ENCODE measurements at places on chromosomes 2 and 18. TPM values are rescaled to one million over a fixed set of nuclear protein-coding genes. Genes with fewer than 3 reads are reported as not detected.

DNA sequence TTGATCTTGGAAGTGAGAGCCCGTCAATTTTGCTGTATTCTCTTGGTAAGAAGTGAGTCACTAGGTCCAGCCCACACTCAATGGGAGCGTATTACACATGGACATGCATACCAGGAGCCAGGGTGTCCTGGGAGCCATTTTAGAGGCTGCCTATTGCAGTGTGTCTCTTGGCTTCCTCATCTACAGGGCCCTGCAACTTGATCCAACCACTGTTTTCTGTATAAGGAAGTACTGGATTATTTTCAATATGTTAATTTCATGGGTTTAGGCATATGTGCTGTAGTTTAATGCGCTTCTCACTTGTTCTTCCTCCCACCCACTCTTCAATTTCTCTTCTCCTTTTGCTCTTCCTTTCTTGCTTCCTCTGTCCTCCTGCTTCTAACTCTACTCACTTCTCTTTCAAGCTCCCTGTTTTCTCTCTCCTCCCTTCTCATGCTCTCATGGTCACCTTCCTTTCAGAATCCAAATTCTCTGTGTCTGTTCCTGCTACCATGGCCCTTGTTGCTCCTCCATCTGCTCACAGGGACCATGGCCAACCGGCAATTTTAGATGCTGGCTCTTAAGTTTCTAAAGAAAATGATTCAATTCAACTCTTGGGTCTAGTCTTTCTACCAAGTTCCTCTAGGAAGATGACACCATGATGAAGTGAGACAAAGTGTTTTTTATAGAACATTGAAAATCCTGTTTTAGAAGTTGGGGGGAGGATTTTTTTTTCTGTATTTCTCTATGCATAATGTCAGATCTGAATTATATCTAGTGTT lies 152.0 kb upstream of the ZEB2 start:
- no peaks in the 10 kb centered on the region for H3K36me3 ChIP-seq
- DNase-seq, result no peak
- H3K4me1 ChIP-seq, result no peaks in the 10 kb centered on the region
- H3K27ac ChIP-seq, result peak overlapping the region; percentile 20

GRCh38 chr2:143600116-143600515 lies 470.9 kb downstream of the ARHGAP15 start:
- H3K27me3 ChIP-seq, result no peaks in the 10 kb centered on the region
- DNase-seq, result no peak
- H3K36me3 ChIP-seq, result no peaks in the 10 kb centered on the region
- no peak overlapping the region for H3K27ac ChIP-seq
- H3K4me1 ChIP-seq, result no peaks in the 10 kb centered on the region

The IL37 gene
- total RNA-seq, result not detected

GRCh38 chr2:48938231-48938630 lies 182.7 kb upstream of the LHCGR start:
- no peak overlapping the region for H3K4me3 ChIP-seq
- no peaks in the 10 kb centered on the region for H3K4me1 ChIP-seq
- no peak overlapping the region for H3K27ac ChIP-seq

DNA sequence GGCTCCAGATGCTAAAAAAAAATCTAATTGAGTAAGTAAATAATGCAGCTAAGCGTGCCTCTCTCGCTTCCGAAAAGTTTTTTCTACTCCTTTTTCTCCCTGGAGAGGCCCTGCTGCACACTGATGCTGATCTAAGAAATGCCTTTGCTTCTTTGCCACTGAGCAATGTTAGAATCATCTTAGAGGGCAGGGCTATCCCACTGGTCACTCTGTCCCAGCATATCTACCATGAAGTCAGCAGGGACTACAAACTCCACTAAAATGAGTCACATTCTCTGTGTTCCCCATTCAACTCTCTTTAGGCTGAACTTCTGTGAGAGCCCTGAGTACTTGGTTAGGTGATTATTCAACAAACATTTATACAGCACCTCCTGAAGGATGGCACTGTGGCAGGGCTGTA lies 127.6 kb upstream of the LYPD1 start:
- H3K27ac ChIP-seq, result no peak overlapping the region
- no peak overlapping the region for H3K4me3 ChIP-seq
- no peaks in the 10 kb centered on the region for H3K27me3 ChIP-seq

The CEP76 gene
- total RNA-seq, result 3.9 TPM

GRCh38 chr2:172462373-172462848 lies 35.0 kb downstream of the ITGA6 start:
- peaks cover 51% of the 10 kb centered on the region for H3K4me1 ChIP-seq
- no peak overlapping the region for H3K27ac ChIP-seq
- DNase-seq, result no peak
- H3K27me3 ChIP-seq, result no peaks in the 10 kb centered on the region

DNA sequence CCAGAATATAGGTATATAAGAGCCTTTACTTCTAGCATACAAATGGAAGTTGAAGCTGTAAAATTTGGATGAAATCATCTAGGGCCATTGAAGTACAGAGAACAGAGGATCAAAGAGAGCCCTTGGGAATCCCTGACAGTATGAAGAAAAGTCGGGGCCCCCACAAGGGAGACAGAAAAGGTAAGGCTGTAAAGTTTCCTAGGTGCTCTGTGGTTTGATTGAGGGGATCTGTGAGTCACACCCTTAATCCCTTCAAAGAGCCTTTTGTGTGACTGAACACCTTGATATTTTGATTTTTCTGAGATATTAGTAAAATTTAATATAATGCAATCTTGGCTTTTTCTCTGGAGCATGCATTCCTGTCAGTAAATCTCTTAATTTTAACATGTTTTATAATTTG lies 961.7 kb upstream of the TMEFF2 start:
- no peaks in the 10 kb centered on the region for H3K36me3 ChIP-seq
- H3K4me3 ChIP-seq, result no peak overlapping the region
- DNase-seq, result no peak
- no peaks in the 10 kb centered on the region for H3K27me3 ChIP-seq

The CCDC148 gene
- 1.6 TPM for total RNA-seq

DNA sequence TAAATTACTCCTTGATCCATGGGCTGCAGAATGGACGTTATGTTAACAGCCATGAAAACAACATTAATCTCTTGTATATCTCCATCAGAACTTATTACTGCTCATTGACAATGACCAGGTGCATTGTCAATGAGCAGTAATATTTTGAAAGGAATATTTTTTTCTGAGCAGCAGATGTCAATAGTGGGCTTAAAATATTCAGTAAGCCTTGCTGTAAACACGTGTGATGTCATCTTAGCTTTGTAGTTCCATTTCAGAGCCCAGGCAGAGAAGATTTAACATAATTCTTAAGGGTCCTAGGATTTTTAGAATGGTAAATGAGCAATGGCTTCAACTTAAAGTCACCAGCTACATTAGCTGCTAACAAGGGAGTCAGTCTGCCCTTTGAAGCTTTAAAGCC lies 26.6 kb downstream of the CFAP210 start:
- DNase-seq, result no peak
- no peak overlapping the region for H3K27ac ChIP-seq
- no peak overlapping the region for H3K4me3 ChIP-seq
- H3K27me3 ChIP-seq, result no peaks in the 10 kb centered on the region
- H3K4me1 ChIP-seq, result no peaks in the 10 kb centered on the region

DNA sequence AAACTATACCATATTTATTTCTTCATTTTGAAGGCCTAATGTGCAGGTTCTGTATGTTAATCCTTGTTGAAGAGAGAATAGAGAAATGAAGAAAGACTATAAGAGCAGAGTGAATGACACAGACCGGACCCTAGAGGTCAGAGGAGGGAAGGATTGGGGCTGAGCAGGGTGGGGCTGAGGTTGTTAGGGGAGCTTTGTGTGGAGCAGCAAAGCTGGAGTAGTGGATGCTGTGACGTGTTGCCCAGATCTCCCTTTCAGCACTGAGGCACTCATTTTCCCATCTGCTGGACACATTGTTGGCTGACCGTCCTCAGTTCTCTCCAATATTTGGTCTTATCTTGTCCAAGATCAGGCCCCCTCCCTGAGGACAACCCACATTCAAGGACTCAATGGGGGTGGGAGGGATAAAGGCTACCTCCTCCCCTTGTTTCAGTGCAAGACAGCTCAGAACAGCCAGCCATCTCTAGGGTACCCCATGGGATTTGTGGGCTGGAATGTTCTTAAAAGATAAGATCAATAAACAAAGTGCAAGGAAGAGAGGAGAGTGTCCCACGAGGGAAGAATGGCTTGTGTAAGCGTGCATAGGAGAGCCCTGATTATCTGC lies 143.6 kb downstream of the TDRD15 start:
- H3K4me1 ChIP-seq, result no peaks in the 10 kb centered on the region
- no peaks in the 10 kb centered on the region for H3K36me3 ChIP-seq
- H3K27ac ChIP-seq, result no peak overlapping the region
- no peak overlapping the region for H3K4me3 ChIP-seq

- no peaks in the 10 kb centered on the region for H3K27me3 ChIP-seq
- no peaks in the 10 kb centered on the region for H3K36me3 ChIP-seq
- no peak overlapping the region for H3K27ac ChIP-seq
- DNase-seq, result no peak
- H3K4me3 ChIP-seq, result no peak overlapping the region
These were observed 301.0 kb upstream of the MGAT5 start for GRCh38 chr2:133952896-133953295.

DNA sequence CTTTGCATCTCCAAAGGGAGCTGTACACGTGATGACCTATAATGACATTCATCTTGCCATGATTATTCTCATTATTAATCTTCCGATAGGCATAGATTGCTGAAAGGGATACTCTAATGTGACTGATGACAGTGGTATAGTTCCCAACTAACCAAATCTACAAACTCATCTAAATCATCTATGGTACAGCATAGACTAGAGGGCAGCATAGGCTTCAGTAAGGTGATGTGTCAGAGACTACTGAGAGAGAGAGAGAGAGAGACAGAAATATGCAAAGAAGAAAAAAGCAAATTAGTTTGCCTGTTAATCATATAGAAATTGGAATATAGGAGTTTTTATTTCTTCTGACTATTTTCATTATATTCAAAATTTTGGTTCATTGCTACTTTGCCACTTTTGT lies 89.3 kb downstream of the CSRNP3 start:
- DNase-seq, result no peak
- no peaks in the 10 kb centered on the region for H3K4me1 ChIP-seq
- H3K27ac ChIP-seq, result no peak overlapping the region

DNA sequence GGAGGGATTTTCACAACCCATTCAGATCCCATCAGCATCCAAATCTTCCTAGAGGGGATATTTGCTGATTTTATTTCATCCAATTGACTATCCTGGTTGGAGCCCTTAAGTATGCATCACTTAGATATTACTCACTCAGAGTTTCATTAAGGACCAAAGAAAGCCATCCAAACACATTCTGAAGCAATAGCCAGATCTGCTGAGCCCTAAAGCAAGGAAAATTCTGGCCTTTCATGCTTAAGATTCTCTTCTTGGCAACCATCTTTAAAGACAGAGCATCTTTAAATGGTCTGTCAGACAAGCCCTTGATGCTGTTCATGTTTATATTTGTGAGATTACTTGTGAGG lies 40.9 kb upstream of the C1D start:
- no peaks in the 10 kb centered on the region for H3K4me1 ChIP-seq
- H3K4me3 ChIP-seq, result no peak overlapping the region
- no peaks in the 10 kb centered on the region for H3K27me3 ChIP-seq
- no peak overlapping the region for H3K27ac ChIP-seq
- DNase-seq, result no peak

The ASXL3 gene
- total RNA-seq, result 1.4 TPM

The MYO7B gene
- total RNA-seq, result 2.6 TPM

The POTEI gene
- not detected for total RNA-seq

The ANKRD30B gene
- not detected for total RNA-seq

Measured in upper lobe of left lung (tissue), 6 donors.